Activated T-helper 1 cell treated with anti-CD3 and anti-CD28 coated beads, Interleukin-2, amount 50 U/mL, for 16 hours (primary cell): ENCODE measurements at places on chromosomes 4 and X.

DNA sequence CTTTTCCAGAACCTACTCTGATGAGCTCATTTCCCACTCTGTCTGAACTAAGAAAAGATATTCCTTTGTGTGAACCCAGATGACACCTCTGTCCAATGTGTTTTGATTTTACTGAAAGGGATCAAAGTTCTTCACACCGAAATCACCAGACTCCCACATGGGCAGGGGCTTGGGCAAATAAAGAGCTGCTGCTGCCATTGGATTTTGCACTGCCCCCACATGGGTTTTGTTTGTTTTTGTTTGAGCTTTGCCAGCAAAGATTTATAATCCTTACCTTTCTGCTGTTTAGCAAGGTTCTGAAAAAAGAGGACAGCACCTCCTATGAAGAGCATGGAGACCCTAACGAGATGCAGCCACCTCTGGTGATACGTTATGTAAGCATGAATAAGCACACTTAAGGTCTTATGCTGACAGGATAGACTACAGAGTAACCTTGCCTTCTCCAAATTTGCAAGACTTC lies 44.3 kb downstream of the HSD17B13 start:
- no peak for DNase-seq

DNA sequence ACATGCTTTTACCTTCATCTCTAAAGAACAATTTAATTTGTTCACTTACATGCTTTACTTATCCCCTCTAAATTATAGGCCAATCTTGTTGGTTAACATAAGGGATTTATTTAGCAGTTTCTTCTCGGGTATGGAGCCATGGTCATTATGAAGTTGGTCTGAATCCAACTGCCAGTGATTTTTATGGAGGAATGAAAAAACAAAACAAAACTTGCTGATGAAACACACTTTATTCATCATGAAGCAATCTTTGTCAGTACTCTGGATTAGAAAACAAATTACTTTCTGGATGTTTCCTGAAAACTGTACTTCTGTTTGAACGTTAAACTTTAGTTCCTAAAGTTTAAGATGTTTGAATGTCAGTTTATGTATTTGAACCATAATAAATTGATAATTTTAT lies 715.8 kb downstream of the KLHL13 start:
- no peak for DNase-seq

- no peak for DNase-seq
Observed at GRCh38 chr4:105679186-105679585, 29.3 kb downstream of the INTS12 start.

- DNase-seq, result no peak
Observed at GRCh38 chr4:142535009-142535408, 311.1 kb downstream of the INPP4B start.

GRCh38 chr4:107939307-107939706 lies 8.0 kb downstream of the CYP2U1 start:
- no peak for DNase-seq

- DNase-seq, result no peak
Observed at GRCh38 chr4:164261831-164262230, 492.1 kb upstream of the SMIM31 start.

DNA sequence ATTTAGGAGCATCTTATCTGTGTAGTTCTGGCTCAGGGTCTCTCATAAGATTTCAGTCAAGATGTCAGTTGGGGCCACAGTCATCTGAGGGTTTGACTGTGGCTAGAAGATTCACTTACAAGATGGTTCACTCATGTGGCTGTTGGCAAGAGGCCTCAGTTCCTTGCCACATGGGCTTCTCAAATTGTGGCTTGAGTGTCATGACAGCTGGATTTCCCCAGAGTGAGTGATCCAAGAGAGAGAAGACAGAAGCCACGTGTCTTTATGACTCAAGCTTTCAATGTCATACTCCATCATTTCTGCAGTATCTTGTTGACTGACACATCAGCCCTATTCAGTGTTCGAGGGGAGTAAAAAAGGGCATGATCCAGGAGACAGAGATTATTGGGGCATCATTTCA lies 131.3 kb upstream of the AP1S2 start:
- no peak for DNase-seq

DNA sequence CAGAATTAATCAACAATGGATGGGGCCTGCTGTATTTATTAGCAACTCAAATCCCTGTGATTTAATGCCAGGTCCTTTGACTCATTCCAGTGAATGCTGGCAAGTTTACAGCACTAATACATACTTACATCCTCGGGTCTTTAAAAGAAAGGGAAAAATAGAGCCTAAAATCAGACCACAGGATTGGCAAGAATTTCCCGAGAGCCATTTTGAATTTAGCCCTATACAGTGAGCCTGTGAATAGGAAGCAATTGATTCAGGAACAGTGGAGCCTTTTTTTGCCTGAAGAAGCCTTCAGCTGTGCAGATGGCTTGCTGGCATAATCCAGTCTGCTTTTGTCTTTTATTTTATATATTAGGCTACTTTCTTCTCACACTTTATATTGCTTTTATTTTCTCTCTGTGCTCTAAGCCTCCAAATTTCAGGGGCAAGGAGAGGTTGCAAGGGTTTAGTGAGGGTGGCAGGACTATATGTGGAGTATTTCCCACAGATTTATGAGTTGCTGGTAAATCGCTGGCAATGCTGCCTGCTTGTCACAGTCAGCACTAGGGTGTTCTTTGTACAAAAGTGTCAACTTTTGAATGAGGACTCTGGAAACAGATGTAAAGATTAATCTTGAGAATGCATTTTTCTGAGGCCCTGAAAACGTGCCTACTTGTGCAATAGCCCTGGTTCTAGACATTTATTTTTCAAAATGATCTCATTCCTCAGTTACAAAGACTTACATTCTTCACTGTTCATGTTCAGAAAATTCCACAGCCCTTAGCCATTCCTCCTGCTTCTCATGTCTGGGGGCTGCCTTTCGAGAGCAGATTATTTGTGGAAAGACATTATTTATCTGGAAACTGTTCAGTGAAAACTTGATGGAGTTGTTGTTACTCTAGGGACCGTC lies 303.5 kb downstream of the SPRY1 start:
- DNase-seq, result no peak

- no peak for DNase-seq
Observed at GRCh38 chr4:82886147-82886942, 4.6 kb downstream of the SEC31A start.

DNA sequence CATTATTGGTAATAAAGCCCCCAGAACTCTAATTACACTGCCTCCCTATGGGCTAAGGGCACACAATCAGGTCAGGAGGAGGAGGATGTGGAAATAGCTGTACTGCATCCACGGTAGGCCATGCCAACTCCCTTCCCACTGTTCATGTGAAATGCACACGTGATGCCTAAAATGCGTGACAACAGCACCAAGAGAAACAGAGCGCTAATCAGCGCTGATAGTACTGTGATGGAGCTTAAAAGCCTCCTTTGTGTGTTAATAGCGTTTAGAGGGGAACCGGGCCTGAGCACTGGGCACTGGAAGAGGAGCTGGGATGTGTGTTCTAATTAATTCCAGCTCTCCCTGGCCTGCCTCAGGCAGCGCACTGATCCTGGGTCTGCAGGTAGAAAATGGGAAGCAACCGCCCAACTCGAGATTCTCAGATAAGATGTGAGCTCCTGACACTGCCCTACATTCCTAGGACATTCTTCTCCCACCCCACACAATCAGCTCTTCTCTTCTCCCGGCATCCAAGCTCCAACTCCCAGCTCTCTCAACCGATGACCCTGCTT lies 12.9 kb downstream of the DCTD start:
- DNase-seq, result no peak

DNA sequence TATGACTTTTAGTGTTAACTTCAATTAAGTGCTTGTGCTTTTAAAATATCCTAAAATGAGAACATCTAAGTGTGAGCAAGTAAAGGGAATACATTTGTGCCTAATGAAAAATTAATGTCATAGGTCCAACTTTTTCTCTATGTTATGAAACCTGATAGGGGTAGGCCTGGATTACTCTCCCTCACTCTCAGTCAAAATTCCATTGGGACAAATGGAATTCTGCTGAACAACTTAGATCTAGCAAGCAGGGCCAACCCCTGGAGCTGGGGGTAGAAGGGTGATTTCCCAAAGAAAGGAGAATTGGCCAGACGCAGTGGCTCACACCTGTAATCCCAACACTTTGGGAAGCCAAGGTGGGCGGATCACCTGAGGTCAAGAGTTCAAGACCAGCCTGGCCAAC lies 67.4 kb downstream of the EDNRA start:
- DNase-seq, result no peak

GRCh38 chr4:119053245-119053644 lies 82.4 kb upstream of the MYOZ2 start:
- DNase-seq, result no peak

DNA sequence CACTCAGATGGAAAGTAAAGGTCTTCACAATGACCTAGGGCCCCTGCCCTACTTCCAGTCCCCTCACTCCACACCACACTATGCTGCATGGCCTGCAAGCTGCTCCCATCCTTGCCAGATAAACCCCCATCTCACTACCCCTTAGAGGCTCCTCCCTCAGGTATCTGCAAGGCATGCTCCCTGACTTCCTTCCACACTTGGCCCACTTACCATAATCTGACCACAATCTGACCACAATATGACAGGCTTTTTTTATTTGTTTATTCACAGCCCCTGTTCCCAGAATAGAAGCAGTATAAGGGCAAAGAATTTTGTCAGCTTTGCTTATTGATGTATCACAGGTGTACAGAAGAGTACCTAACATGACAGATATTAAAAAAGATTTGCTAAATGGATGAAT lies 124.7 kb downstream of the CAMK2D start:
- DNase-seq, result no peak

DNA sequence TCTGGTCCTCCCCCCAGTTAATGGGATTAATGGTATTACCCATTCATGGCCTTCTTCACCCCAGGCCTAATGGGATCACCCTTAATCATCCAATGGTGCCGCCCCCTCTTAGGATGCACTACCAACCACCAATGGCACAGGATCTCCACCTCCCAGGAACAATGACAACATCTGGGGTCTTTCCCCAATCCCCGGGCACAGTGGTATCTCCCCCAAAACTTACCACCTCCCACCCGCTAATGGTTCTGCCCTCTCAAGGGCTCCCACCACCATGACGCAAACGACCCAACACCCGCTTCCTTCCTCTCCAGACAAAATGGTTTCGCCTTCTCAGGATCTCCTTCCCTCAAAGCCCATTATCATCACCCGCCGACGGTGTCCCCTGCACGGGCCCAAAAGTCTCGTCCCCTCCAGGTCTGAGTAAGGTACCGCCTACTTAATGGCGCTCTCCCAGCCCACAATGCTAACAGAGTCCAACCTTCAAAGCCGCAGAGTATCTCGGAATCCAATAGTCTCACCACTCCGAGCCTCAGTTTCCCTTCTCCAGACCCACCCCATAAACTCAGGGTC lies 458 bp downstream of the GRIPAP1 start:
- peak; percentile 3 for DNase-seq

DNA sequence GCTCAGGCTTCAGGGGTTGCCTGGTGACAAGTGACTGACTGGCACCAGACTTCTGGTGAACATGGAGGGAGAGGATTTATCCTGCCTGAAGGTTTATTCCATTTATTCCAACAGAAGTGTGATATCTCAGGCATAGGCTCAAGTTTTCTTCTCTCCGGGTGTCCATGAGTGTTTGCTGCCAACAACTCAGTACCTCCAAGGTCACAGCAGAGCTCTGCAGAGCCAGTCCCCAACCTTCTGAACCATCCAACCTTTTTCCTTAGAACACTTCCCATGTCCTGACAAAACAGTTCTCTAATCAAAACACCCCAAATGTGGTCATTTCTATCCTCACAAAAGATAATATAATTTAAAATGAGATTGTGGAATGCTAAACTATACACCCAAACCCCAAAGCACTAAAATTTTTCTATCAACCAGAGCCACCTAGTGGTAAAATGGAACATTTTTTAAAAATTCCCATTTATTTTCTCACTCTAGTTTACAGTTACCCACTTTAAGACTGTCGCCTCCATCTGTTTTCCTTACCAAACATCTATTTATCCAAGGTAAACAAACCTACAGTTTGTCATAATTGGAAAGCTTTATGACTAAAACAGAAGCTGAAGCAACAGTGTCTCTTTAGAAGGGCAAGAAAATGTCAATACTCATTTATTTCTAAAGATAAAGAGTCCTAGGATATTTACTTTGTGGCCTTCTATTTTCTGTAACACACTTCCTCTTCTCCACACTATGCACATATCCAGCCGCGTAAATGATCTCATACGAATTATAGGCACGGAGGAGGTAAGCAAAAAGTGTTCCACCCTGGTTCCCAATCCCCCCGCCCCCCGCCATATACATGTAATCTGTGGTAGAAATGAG lies 39.5 kb downstream of the TMEM154 start:
- DNase-seq, result no peak

GRCh38 chr4:75655562-75655961 lies 17.6 kb downstream of the G3BP2 start:
- no peak for DNase-seq

DNA sequence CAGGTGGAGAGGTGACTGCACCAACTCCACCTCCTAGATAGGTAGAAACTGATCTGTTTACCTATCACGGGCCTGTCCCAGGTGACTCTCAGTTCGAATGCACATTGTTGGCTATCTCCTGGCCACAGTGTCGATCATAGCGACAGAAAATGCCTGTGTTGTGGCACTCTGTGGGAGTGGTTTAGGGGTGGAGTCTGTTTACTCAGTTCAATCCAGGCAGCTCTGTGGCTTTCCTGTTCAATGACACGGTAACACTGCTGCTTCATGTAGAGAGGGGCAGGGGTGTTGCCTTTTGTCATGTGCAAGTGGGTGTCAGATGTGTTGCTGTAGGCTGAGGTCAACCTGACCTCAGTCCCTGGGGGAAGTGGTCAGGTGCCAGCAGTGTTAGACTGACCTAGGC lies 1602.4 kb downstream of the TECRL start:
- no peak for DNase-seq

GRCh38 chrX:40736170-40736505 lies 796 bp upstream of the MED14 start:
- DNase-seq, result no peak

DNA sequence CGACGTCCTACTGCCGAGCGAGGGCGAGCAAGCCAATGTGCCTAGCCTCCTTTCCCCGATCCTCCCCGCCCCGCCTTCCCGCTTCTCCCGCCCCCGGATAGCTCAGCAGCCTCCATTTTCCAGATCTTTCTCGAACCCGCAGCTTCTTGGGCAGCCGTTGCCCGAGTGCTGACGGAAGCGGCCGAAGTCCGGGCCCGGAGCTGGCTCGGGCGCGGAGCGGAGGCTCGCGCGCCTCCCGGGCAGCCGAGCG lies 172 bp upstream of the HSPA4L start:
- no peak for DNase-seq
